Panc1 (cell line): ENCODE measurements at places on chromosomes 5 and 9. TPM values are rescaled to one million over a fixed set of nuclear protein-coding genes. Genes with fewer than 3 reads are reported as not detected.

Gene FOXD4L5
- total RNA-seq, result 0.08 TPM

Gene DBH
- total RNA-seq, result not detected

Gene SURF2
- total RNA-seq, result 19.2 TPM

Gene RUSC2
- 49.9 TPM for total RNA-seq

Gene FRRS1L
- 2.3 TPM for total RNA-seq

Gene KLF9
- 0.95 TPM for total RNA-seq

Gene F12
- 13.4 TPM for total RNA-seq

Gene PCDHAC2
- 8.8 TPM for total RNA-seq

Gene CHSY3
- total RNA-seq, result not detected

Gene OBP2B
- total RNA-seq, result not detected

Gene TCF7
- 24.0 TPM for total RNA-seq

Gene FRMD3
- 14.5 TPM for total RNA-seq

Gene MARCOL
- total RNA-seq, result not detected

Gene FAM221B
- not detected for total RNA-seq

Gene SLC34A1
- not detected for total RNA-seq

Gene ARRDC3
- total RNA-seq, result 33.0 TPM

Gene PCDHB13
- 1.0 TPM for total RNA-seq

Gene LSM11
- total RNA-seq, result 1.6 TPM
